ENCODE measurements at places on chromosomes 2 and 18.

DNA sequence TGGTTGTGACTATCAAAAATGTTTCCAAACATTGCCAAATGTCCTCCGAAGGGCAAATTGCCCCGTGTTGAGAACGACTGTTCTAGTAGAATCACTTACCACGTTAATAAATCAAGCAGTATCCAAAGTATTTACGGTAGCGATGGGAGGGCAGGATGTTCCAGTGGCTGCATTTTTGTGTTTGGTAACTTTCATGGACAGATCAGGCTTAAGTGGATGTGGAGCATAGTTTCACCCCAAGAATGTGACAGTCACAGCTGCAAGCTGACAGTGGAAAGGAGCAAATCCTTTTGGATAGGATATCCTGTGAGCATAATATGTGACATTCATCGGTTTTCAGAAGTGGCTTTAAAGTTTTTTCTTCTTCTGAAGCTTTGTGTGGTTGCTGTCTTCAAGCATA lies 46.3 kb upstream of the DARS1 start:
- no peak for DNase-seq

DNA sequence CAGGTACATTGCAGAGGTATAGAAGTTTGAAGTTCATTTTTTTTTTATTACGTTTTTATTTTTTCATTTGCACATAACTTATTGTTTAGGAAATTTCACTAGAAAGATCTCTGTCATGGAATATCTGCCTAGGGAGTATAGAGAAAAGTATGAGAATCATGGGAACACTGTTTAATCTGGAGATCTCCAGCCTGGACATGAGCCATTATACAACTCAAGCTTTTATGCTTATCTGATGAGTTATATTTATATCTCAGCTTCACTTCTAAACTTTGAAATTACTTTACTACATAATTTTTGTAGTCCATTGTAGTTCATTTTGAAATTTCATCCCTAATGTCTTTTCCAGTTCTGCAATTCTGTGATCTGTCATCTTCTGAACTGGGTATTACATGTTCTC lies 515.6 kb downstream of the ERBB4 start:
- DNase-seq, result no peak

GRCh38 chr2:43004879-43005244 lies 212.5 kb upstream of the HAAO start:
- DNase-seq, result no peak

DNA sequence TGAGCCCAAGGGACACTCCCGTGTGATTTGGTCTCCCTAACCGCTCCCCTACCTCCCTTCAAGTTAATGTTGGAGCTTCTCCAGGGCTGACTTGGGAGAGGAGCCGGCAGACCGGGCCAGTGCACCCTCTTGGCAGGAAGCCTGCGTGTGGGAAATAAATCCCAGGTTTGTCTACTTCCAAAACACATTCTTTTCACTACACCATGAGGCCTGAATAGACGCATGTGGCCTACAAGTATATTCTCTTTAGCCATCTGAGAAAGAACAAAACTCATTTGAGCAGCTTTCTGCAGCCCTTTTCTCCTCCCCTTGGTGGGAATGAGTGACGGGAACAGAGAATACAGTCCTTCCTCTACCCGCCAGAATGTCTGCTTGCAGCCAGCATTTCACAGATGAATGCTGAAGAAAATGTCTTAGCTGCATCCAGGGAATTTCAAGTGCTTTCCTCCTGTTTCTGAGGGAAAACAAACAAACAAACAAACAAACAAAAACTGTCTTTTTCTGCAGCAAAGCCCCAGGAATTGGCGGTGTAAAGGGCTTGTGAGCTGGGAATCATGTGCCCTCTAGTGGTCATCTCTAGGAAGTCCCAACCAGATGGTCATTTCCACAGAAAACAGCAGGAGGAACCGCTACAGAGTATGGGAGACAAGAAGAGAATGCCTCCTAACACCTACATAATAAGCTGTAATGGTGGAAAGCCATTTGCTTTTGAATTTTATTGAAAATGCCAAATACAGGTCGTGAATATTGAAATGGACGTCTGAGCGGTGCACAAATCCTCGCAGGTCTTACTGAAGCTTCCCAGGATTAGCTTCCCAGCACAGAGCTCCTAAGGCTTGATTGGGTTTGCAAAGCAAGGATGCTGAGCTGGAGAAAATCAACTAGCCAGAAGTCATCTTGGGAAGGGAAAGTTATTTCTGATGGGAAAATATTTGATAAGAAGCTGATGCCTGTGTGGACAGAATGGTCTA lies 41.2 kb upstream of the DAPL1 start:
- DNase-seq, result peak; percentile 39

DNA sequence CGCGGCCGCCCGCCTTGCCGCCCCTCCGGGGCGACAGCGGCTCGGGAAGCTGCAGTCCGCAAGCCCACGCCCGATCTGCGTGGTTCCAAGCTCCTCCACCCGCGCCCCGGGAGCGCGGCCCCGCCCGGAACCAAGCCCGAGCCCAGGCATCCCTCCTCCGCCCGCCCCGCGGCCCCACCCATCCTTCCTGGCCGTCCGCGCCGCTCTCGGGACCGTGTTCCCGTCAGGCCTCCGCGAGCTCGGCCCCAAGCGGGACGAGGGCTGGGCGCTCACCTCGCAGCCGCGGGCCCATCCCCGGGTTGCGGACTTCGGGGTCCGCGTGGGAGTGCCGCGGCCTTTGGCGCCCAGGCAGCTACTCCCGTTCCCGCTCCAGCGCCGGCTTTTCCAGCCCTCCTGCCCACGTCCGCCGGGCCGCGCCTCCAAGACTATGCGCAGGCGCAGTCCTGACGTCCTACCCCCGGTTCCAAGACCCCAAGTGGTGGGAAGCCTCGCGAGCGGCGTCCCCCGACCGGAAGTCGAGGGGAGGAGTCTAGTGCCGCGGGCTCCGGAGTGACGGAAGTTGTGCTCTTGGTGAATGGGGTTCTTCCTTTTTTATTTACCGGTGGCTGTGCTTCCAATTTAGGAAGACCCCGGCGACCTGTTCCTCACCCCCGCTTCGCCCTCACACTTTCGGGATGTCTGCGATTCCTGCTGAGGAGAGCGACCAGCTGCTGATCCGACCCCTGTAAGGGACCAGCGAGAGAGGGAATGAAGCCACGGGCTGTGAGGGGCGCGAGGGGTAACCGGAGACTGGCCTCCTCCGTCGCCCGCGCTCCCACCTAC lies at the start of the genes CPSF3 and ITGB1BP1:
CPSF3 (plus strand) TSS at position 555 of the 822 bp plus-strand sequence; CDS start at position 675, 120 bp downstream.
ITGB1BP1 (minus strand) TSS at position 429 of the 822 bp plus-strand sequence. CDS start 4,831 bp downstream, outside the sequence.
- DNase-seq, result peak; percentile 83

DNA sequence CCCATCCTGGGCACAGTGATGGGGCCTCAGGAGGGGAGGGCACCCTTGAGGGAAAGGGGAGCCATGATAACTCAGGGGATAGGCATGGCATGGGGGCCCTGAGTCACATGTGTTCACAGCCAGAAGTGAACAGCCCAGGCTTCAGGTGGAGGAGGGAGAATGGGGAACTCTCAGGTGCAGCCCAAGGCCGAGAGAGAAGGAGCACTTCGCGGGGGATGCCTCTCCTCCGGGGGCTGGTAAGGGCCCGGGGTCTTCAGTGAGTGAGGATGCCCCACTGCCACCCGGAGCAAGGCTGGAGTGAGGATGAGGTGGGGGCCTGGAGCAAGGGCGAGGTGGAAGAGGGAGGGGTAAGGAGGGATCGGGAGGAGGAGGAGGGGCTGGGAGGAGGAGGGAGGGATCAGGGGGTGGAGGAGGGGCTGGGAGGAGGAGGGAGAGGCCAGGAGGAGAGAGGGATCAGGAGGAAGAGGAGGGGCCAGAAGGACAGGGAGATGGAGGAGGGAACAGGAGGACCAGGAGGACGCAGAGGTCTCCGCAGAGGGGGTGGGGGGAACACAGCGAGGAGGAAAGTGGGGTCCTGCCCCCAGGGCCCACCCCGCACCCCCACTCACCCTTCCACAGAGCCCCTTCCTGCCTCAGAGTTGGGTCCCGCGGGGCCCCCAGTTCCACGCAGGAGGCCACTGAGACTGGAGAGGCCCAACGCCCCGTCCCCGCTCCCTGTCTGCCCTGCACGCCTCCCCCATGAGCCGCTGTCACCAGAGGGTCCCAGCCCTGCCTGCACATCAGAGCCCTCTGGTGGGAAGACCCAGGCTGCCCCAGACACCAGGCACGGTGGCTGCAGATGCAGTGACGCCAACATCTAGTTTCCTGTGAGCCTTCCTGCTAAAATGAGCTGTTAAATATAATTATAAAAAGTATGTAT lies 42.8 kb downstream of the RAMP1 start:
- DNase-seq, result no peak

DNA sequence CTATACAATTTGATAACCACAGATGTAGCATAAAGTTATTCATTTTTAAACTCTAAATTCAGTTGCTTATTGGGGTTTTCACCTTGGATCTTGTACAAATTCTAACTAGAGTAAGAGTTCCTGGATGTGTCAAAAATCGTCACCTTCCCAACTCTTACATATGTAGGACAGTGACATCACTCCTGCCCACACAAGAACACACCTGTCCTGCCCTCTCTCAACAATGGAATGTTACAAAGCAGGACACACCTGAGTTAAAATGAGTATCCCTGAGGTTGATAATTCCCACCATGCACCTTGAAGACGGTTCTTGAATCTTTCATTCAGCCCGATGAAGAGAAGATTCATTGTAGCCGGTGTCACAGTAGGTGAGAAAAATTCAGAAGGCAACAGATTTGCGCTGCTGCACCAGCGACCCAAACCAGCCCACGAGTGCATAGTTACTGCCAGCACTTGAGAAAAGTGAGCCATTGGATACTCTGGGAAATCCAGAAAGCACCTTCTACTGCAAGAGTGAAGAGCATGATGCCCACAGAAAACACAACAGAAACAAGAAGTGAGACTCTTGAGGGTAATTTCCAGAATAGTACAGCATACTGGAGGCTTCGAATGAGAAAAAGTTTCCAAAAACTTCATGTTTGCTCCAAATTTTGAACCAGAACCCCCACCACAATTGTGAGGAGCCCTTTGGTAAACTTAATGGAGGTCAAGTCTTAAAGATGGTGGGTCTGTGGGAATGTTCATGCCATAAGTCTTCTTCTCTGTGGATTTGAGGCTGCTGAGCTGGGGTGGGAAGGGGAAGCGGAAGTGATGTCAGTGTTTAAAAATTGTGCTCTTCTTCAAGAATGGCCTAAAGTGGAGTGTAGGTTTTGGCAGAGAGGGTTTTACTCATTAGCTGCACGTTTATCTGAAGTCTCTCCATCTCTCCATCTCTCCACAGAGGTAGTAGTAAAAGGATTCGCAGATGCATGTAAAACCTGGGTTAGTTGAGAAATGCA lies 34.7 kb upstream of the ADAM23 start:
- no peak for DNase-seq

DNA sequence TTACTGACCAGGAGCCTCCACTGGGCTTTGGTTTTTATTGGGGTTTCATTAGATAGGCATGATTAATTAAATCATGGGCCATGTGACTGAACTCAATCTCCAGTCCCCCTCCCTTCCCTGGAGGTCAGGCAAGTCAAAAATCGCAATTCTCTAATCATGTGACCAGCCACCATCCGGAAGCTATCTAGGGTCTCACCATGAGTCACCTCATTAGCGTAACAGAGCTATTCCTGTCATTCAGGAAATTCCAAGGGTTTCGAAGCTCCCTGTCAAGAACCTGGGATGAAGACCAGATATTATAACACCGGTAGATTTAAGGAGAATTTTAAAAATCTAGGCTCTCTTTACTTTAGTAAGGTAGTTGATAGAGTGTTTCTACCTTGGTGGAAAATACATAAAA lies 180.3 kb upstream of the TCF4 start:
- no peak for DNase-seq

- DNase-seq, result no peak
These were observed 7.9 kb downstream of the TUBB6 start for GRCh38 chr18:12315911-12316310.

- DNase-seq, result peak; percentile 52
These were observed 157.1 kb downstream of the PRPF40A start for GRCh38 chr2:152560166-152560565.

- no peak for DNase-seq
These were observed 7.5 kb downstream of the GALNT1 start for GRCh38 chr18:35588995-35589394.

DNA sequence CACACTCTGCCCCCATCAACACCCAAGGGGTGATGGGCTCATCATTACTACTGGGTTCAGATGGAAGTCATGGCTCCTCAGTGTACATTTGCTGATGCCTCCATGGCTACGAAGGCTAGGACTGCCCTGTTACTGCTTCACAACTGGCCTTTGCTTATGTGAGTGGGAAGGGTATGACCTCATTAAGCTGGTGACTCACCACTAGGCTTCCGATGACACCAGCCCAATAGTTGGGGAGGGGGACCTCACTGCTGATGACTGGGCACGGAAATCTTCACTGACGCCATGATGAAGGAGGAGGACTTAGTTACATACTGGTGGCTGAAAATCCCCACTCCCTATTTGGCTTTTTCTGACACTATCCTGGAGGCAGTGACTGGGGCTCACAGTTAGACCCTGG lies 263.2 kb downstream of the CMPK2 start:
- no peak for DNase-seq

GRCh38 chr2:230866756-230867523 lies 2.2 kb downstream of the ITM2C start:
- no peak for DNase-seq

DNA sequence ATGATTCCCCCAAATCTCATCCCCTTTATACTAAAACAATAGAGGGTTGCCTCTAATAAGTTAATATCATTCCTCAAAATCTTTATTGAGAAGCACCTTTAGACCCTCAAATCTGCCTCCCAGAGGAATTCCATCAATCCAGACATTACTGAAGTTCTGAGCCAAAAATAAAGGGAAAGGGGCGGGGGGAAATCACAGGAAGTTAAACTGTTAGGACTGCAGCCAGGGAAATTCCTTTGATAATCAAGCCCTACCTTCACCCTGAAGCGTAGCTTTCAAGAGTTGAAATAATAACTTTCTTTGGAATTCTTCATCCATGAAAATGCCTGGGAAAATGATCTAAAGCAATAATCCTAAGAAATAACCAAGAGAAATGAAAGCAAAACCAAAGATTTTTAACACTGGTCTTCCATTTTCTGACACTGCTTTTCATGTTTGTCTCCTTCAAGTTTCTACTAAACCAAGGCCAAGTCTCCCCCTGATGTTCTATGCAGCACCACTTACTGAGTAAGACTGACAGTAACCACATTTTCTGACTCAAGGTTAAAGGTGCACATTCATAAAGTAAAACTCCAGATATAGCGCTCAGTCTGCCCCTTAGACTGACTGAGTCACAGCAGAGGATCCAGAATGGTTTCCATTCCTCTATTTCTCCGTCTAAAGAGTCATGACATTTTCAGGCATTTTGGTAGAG lies 78.2 kb downstream of the TCF4 start:
- DNase-seq, result peak; percentile 72

GRCh38 chr2:78979380-78980151 lies 45.9 kb upstream of the REG3G start:
- DNase-seq, result no peak

DNA sequence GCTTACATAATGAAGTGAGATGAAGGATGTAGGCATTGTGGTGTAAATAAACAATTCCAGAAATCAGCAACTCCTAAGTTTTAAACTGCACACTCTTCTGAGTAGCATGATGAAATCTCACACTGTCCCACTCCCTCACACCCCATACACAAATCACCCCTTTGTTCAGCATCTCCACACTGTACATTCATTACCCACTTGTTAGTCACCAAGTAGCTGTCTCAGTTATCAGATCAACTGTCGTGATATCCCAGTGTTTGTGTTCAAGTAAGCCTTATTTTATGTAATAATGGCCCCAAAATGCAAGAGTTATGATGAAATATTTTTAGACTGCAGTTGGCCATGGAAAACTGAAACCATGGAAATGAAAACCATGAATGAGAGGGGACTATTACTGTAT lies 135.7 kb downstream of the GRB14 start:
- no peak for DNase-seq
